ENCODE measurements at places on chromosomes 4 and X. TPM values are rescaled to one million over a fixed set of nuclear protein-coding genes. Genes with fewer than 3 reads are reported as not detected.

MAGEA3 gene
- polyA plus RNA-seq, result 20.8 TPM

HMX1 gene
- polyA plus RNA-seq, result not detected

DNA sequence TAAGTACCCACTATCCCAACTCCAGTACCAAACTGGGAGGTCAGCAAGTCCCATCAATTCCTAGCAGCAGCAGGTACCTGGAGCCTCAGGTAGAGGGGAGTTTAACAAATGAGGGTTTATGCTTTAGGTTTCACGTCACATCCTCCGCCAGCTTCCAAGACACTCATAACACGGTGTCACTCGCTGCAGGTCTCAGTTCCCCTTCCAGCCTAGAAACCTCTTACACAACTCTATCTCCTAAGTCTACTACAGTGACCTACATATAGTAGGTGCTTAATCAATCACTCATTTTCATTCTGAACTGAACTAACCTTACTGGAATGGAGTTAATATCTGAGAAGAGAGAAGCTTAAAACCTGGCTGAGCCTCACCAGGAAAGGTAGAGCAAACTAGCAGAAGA, 96.0 kb downstream of the EFHC2 start:
- no peak for DNase-seq

DNA sequence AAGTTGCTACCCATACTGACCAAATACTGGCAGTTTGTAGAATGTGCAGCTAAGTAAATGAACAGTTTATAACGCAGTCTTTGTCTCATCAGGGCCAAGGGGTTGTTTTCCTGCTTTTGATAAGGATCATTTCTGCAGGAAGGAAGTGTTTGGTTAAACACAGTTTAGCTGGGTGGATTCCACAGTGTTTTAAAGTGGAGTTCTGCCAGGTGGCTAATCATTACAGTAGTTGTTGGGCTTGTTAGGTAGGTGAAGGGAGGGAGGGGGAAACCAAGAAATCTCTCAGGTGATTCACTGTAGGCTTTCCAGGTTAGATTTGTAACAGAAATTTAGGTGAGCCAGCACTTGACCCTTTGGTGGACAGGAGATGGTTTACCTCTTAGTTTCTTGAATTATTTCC, 58.1 kb downstream of the FNIP2 start:
- DNase-seq, result no peak

DNA sequence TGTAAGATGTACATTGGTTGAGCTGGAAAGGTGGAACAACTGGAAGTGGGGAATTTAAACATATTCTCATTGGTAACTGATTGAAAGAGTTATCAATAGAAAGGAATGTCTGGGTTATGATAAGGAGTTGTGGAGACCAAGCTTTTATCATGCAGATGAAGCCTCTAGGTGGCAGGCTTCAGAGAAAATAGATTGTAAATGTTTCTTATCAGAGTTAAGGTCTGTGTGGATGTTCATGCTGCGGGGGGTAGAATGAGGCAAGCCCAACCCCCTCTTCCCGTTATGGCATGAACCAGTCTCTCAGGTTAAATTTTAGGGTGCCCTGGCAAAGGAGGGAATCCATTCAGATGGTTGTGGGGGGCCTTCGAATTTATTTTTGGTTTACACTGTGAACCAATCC, 16.0 kb downstream of the ARSD start:
- DNase-seq, result no peak

GRCh38 chrX:72566448-72566847, 6.2 kb downstream of the HDAC8 start:
- no peak for DNase-seq

CYBB gene
- 2.3 TPM for polyA plus RNA-seq

- no peak for DNase-seq
These were observed 1187.7 kb downstream of the ADGRL3 start for GRCh38 chr4:62387808-62388207.

ANKRD50 gene
- polyA plus RNA-seq, result 7.0 TPM

Measured in brain (organoid and tissue), 16 donors.